Ascending aorta (tissue), 2 donors: ENCODE measurements at places on chromosomes 5 and 9. TPM values are rescaled to one million over a fixed set of nuclear protein-coding genes. Genes with fewer than 3 reads are reported as not detected.

Gene HAVCR2
- total RNA-seq = 1.7 TPM

- H3K36me3 ChIP-seq = no peaks in the 10 kb centered on the region
- H3K27ac ChIP-seq = no peak overlapping the region
- no peaks in the 10 kb centered on the region for H3K27me3 ChIP-seq
- no peaks in the 10 kb centered on the region for H3K4me1 ChIP-seq
These were observed 196.9 kb downstream of the DMRTA1 start for GRCh38 chr9:22643541-22643940.

DNA sequence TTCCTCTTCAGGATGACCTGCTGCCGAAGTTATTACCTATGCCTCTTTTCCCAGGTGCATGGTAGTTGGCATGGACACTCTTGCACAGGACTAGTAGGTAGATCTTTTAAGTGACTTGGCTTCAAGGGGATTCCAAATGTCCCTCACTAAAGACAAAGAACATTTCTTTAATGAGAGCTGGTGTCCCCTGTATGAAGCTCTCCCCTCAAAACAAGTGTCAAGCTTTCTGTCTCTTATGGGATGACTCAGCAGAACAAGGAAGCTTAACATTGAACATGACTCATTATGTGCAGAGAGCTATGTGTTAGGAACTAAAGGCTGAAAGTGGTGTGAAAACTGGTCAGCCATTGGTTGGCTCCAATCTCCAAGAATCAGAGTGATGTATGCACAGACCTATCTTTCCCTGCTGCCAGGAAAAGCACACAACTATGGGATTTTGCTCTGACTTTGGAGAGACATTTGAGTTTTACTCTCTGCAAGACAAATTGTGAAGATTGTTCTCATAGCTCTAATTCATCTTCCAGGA lies 120.5 kb downstream of the PRDM6 start:
- no peaks in the 10 kb centered on the region for H3K36me3 ChIP-seq
- H3K4me1 ChIP-seq = peaks cover 7% of the 10 kb centered on the region
- H3K4me3 ChIP-seq = no peak overlapping the region

DNA sequence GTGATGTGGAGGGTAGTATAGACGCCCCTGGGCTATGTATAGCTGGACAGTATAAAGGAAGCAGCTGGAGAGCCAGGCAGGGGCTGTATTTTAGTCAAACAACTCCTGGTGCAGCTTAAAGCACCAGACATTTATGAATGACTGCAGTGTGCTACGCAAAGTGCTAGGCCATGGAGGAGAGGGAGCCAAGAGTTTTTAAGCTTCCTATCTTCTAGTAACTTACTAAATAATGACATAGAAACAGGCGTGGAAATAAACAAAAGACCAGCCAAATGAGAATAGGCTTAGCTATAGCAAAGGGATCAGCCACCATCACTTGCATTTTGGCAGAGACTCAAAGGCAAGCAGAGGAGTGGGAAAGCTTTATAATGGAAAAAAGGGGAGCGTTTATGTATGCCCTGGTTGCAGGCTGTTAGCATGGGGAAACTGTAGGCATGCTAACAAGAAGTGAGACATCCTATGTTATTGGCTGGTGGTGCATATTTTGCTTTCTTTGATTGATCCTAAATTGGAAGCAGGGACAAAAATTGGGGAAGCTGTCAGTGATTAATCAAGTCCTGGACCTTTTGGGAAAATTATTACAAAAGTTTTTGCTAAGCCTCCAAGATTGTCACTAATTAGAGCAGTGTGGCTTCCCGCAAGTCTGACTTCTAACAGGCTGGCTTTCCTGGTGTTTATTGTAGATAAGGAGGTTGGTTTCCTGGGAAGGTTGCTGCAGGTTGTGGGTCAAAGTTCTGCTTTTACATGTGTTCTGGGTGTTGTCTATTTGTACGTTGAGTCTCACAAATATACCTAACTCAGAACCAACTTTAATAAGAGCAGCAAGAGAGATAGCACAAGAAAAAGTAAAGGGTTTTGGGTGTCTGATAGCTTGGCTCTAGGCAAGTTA lies 46.6 kb downstream of the RAB3C start:
- H3K4me1 ChIP-seq = no peaks in the 10 kb centered on the region
- no peaks in the 10 kb centered on the region for H3K36me3 ChIP-seq
- no peak for DNase-seq
- H3K4me3 ChIP-seq = no peak overlapping the region
- H3K27me3 ChIP-seq = no peaks in the 10 kb centered on the region

DNA sequence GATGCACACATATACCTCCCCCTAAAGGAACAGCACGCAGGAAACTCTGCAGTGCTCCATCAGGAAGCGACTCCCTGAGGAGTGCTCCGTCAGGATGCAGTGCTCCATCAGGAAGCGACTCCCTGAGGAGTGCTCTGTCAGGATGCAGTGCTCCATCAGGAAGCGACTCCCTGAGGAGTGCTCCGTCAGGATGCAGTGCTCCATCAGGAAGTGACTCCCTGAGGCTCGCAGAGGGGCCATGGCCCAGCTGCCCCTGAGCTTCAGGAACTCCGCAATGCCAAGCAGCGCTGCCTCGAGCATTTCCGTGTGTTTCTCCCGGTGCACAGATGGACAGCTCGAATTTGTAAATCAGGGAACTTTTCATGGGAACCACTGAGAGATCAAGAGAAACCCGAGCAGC lies 88.1 kb downstream of the PAX5 start:
- H3K27ac ChIP-seq = no peak overlapping the region
- no peak for DNase-seq
- no peaks in the 10 kb centered on the region for H3K27me3 ChIP-seq
- H3K4me3 ChIP-seq = no peak overlapping the region
- H3K36me3 ChIP-seq = no peaks in the 10 kb centered on the region

DNA sequence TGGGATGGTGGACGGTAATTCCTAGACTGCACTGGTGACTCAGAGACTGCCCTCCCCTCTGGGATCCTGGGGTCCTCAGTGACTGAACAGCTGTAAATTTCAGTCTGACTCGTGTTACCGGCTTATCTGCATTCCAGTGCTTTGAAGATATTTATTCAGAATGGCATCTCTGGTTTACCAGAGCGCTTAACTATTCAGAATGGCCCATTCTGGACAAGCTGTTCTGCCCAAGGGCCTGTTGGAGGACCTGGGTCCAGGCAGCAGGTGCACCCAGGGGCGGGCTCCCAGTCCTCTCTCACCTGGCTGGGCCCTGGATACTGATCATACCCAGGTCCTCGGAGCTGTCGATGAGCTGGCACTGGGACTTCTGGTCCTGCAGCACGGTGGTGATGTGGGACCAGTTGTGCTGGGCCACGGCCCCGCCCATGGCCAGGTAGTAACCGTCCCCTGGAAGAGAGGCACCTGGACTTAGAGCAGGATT lies 48.0 kb downstream of the SARDH start:
- no peaks in the 10 kb centered on the region for H3K4me1 ChIP-seq
- no peak for DNase-seq
- H3K36me3 ChIP-seq = no peaks in the 10 kb centered on the region

DNA sequence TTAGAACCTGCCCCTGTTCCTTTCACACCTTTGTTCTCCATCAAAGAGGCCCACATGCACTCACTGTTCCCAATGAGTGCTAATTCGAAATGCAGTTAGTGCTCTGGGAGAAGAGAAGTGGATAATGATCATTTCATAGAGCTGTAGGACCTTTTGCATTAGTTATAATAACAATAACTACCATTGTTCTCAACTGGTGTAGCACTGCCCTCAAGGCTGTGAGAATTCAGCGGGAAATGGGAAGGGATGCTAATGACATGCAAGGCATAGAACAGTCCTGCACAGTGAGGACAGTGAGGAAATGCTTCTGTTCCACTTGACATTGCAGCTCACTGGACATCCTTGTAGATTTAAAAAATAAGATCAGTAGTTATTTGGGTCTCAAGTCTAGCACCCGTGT lies 187.4 kb downstream of the FBXL7 start:
- H3K27ac ChIP-seq = no peak overlapping the region
- H3K27me3 ChIP-seq = no peaks in the 10 kb centered on the region
- H3K4me1 ChIP-seq = no peaks in the 10 kb centered on the region
- H3K4me3 ChIP-seq = no peak overlapping the region
- H3K36me3 ChIP-seq = no peaks in the 10 kb centered on the region

- no peak for DNase-seq
- H3K4me3 ChIP-seq = no peak overlapping the region
- no peaks in the 10 kb centered on the region for H3K27me3 ChIP-seq
- no peaks in the 10 kb centered on the region for H3K4me1 ChIP-seq
- H3K27ac ChIP-seq = no peak overlapping the region
- no peaks in the 10 kb centered on the region for H3K36me3 ChIP-seq
These were observed 20.3 kb downstream of the GRIN3A start for GRCh38 chr9:101718192-101718591.
